ENCODE measurements at places on chromosomes 12 and 14.

GRCh38 chr12:27549801-27550652 is 26.0 kb downstream of the PPFIBP1 start:
- peak; percentile 79 for DNase-seq

GRCh38 chr14:37198907-37199306 is 1.2 kb downstream of the MIPOL1 start:
- no peak for DNase-seq

DNA sequence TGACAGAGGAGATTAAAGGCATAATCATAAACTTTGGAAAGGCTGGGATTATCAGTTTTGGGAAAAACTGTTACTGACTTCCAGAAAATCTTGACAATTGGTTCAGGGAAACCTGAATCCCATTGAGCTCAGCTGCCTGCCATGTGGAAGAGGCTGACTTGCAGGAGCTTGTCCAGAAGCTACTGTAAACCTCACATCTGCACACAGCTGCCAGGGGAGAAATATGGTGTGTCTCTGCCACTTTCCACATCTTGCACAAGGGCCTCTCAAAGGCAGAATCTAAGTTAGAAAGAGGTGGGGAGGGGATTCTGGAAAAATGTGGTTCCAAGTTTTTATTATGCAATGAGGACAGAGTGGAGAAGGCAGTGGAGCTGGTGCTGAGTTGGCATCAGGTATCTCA is 8.7 kb upstream of the BHLHE41 start:
- no peak for DNase-seq

DNA sequence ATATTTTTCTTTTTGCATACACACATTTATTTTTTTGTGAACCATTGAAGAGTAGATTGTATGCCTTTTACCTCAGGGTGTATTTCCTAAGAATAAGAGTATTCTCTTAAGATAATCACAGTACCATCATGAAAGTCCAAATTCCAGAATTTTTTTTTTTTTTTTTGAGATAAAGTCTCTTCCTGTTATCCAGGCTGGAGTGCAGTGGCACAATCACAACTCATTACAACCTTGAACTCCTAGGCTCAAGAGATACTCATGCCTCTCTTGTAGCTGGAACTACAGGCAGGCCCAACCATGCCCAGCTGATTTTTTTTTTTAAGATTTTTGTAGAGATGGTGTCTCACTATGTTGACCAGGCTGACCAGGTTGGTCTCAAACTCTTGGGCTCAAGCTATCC is 10.9 kb downstream of the FRS2 start:
- DNase-seq: no peak

DNA sequence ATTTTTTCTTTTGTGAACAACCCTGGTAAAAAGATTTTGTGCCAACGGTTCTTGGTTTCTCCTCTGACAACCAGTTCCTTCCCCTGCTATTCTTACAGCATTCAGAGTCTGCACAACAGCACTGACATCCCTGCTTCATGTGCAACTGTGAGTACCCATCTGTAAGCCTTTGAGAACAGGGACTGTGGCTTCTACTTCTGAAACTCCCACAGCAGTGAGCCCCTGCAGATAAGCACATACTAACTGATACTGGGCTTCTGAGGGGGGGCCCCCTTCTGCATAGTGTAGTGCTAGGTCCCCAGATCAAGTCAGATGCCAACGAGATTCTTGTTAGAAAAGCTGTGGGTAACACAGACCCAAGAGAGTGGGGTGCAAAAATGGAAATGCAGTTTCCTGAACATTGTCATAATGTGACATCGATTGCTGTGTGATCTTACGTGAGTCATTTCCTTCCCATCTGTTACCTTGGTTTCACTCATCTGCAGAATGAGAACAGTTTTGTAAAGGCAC is 11.1 kb upstream of the NINJ2 start:
- DNase-seq: no peak

All from NCI-H69 (cell line).